Hypothalamus (tissue), 51 donors: ENCODE measurements at places on chromosomes 3 and 15.

GRCh38 chr3:16478516-16478915 lies 35.0 kb downstream of the RFTN1 start:
- DNase-seq: no peak

DNA sequence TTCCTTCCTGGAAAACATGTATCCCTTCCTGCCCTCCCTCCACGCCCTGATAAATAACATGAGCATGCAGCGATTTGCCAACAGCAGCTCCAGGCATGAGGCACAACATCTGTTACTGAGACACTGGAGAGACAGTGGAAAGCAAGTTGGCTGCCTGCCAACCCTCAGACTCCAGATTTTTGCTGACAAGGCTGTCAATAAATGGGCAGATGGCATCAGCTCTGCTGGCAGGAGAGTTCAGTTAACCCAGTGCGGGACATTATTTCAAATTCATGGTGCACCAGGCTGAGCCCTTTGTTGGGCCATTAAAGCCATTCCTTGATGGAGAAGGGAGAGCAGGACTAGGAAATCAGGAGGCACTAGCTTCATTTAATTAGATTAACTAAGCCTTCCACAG lies 293.3 kb downstream of the MEX3B start:
- peak; percentile 48 for DNase-seq

GRCh38 chr3:66276705-66277274 lies 56.0 kb downstream of the SLC25A26 start:
- peak; percentile 12 for DNase-seq

- DNase-seq: peak; percentile 13
These were observed 48.8 kb downstream of the CHRD start for GRCh38 chr3:184428561-184429175.

GRCh38 chr3:123899300-123899865 lies 15.3 kb upstream of the MYLK start:
- DNase-seq: no peak

- no peak for DNase-seq
These were observed 40.6 kb downstream of the LYZL4 start for GRCh38 chr3:42369832-42370231.

GRCh38 chr3:24119321-24119751 lies 174.2 kb downstream of the NR1D2 start:
- no peak for DNase-seq
